ENCODE measurements at places on chromosomes 12 and 14.

DNA sequence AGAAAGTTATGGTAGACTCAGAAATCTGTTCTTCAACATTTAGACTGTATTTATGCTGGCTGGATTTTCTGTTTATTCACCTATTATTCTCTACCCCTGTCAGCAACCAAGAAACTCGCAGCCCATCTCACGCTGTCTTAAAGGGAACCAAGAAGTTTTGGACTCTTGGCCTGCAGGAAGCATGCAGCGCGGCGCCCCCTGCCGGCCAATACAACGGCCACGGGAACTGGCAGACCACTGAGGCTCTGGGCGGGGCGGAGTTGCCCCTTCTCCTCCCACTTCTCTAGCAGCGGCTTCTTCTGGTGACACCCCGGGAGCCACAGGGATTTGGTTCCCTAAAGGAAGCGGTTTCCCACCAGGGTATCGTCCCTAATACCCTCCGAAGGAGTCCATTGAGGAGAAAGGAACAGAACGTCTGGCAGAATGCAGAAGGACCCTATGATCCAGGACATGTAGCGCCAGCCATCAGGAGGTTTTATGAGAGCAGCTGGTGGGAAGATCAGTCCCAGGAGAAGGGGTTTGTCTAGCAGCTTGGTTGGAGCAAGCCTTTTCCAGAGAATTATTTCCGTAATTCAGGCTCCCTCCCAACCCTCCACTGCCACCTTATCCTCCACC is 21.0 kb upstream of the RNASE2 start:
- DNase-seq, result no peak

DNA sequence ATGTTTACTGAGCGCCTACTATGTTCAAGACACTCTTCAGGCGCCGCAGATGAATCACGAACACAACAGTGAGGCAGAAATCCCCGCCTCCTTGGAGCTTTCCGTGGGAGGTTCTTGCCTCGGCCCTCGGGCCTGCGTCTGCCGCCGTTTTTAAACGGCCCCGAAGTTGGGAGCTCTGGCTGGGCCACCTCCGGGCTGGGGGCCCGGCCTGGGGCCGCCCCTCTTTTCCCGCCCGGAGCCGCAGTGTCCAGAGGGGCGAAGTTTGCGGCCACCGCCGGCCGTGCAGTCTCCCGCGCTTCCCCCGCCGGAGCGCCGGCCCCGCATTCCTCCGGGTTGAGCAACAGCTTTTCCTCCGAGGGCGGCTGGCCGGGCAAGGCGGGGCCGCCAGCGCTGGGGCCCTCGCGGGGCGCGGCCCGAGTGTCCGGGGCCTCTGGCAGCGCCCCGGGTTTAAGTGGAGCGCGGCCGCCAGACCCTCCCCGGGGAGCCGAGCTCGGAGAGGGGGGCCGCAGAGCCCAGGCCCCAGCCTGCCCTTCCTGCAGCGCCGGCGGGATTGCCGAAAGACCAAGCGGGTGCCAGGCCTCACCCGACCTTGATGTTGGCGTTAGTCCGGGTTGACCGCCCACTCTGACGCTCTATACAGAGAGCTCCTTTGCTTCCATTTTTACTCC is 18.7 kb upstream of the CTDSP2 start:
- DNase-seq, result peak; percentile 99

- DNase-seq, result no peak
Observed at GRCh38 chr14:25004389-25004809, 45.5 kb downstream of the STXBP6 start.

DNA sequence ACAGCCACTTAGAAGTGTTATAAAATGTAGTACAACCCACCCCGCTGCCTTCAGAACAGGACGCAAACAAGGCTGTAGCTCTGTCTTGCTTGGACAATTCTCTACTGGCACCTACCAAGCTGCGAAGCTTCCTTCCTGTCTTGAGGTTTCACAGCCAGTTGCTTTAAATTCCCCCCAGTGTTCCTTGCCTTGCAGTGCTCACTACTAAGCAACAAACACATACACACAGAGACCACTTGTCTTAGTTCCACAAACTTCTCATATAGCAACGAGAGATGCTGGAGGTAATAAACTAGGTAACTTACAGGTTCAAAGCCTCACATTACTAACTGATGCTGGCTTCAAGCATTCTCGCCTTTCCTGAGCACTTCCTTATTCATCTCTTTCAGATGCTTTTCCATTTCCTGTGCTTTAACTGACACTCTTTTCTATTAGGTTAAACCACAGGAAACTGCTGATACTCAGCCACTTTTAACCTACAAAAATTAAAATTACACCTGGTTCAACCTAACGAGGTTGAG is 91.5 kb upstream of the PTGDR start:
- no peak for DNase-seq

- no peak for DNase-seq
Observed at GRCh38 chr12:90216815-90217214, 508.2 kb upstream of the ATP2B1 start.

DNA sequence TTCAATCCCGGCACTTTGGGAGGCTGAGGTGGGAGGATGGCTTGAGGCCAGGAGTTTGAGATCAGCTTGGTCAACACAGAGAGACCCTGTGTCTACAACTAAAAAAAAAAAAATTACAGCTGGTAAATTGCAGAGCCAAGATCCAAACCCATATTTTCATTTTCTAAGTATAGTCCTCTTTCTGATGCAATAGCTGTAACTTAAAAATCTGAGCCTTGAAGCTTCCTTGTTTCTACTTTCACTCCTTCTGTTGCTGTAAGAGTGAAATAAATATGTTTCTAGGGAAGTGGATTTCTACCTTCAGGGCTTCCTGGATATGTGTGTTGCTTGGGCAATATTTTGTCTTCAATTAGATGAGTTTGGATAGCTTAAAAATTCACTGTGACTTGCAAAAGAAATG is 42.0 kb upstream of the PRICKLE1 start:
- DNase-seq, result no peak

DNA sequence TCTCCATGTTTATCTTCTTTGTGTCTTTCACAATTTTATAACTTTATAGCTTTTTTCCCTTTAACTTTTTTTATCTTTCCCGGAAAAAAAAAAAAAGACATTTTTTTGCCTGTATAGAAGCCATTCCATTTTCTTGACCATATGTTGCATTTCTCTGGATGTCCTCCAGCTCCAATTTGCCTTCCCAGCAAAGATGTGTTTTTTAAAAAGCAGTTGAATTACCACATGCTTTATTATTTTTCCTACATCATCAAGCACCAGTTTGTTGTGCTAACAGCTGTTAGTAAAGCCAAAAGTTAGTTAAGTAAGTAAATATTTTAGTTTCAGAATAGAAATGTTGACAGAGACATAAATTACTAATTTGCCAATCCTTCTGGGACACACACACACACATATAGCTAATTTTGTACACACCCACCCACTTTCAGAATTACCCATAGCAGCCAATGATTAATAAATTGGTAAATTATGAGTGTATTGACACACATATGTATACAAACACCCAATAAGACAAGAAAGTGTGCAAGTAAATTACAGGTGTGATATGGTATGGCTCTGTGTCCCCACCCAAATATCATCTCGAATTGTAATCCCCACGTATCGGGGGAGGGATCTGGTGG is 118.3 kb downstream of the SLC38A6 start:
- DNase-seq, result no peak

DNA sequence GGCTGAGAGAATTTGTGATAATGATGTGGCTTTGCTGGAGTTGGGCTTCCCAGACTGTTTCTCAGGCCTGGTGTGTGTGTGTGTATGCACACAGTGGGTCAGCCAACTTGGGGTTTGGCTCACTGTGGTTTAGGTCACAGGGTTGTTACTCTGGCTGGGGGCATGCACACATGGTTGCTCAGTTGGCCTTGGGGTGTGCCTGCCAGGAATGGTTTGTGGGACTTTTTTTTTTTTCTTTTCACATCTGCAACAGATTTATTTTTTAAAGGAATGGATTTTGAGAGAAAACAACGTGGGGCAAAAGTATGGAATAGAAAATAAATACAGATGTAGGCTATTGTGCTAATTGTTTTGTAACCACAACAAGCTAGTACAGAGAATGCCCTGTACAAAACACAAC is 25.0 kb upstream of the GTF2A1 start:
- DNase-seq, result no peak

DNA sequence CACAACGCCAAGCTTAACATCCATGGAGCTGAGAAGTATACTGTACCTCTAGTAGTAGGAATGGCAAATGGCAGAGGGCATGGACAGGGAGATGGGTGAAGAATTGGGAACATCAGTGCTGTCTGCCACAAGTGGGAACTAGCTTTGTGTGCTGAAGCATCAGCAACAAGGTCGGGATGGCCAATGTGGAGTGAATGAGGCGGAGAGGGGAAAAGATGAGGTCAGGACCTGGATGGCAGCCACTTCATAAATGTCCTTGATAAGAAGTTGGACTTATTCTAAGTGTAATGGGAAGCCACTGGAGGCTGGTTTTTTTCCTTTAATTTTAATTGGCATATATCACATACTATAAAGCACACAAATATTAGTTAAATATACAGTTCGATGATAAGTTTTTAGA is 21.9 kb upstream of the CLMN start:
- DNase-seq, result no peak

DNA sequence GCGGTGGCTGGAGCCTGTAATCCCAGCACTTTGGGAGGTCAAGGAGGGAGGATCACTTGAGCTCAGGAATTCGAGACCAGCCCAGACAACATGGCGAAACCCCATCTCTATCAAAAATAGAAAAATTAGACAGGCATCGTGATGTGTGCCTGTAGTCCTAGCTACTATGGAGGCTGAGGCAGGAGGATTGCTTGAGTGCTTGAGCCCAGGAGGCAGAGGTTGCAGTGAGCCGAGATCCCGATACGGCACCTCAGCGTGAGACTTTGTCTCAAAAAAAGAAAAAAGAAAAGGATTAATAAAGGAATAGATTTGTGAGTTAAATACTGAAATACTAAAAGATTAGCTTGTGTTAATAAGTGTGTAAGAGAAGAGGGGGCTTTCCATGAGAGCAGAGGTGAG is 29.4 kb downstream of the RPGRIP1 start:
- no peak for DNase-seq

- no peak for DNase-seq
Observed at GRCh38 chr12:6312529-6313325, 2.2 kb downstream of the PLEKHG6 start.

DNA sequence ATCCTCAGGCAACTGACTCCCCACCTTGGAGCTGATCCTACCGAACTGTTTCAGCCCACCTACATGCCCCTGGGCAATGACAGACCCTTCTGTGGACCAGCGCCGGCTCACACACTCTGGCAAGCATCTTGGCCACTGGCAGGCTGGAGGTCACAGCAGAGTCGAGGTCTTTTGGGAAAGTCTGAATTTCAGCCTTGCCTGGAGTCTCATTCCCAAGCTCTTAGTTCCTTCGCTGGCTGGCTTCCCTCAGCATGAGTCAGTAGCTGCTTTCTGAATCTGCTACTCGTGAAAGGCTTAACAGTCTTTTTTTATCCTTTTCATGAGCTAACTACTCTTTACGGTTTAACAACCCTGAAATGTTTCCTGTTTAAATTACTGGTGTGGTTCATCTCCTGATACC is 44.5 kb downstream of the ASCL4 start:
- no peak for DNase-seq

DNA sequence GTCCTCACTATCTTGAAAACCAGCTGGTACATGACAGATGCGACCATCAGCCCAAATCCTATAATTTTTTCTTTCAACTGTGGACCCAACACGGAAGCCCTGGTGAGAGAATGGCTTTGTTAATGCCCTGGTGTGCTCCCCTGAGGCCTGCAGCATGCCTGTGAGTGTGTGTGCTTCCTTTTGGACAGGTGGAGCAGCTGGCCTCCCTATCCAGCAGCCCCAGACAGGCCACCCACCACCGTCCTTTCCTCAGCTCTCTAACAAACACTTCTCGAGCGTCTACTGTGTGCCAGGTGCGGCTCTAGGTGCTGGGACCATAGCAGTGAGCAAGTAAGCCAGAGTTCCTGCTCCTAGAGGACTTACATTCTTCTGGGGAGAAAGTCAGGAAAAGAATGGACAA is 78.9 kb upstream of the GZMB start:
- DNase-seq, result no peak

- no peak for DNase-seq
Observed at GRCh38 chr14:20632448-20632830, 9.1 kb downstream of the OR6S1 start.

DNA sequence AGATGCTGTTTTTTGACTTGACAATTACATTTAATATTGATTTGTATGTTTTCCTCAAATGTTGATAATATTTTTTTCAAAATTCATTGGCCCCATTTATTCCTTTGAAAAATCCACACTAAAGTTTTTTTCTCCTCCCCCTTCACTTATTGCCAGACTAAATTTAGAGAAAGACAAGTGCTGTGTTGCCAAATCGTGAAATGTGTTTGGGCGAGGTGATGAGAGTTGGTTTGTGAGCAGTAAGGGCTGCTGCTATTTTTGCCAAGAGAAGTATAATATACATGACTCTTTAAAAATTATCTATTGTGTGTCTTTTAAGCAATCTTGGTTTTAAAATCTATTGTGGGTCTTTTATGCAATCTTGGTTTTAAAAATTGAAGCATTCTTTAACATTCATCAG is 188.9 kb downstream of the PPFIA2 start:
- DNase-seq, result no peak

DNA sequence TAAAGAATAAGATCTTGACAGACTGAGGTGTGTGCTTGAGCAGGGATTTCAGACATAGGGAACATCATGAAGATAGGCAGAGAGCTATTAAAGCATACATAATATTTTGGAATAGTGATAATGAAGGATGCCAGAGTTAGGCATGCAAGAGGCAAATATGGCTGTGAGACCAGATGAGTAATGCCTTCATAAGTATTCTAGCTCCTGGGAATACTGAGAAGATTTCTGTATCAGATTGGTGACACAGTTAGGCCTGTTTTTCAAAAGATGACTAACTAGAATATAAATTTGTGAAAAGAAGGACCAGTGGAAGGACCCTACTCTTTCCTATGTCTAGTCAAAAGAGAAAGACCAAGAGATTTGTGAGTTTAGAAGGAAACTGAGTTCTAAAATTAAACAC is 108.8 kb downstream of the TXNDC16 start:
- DNase-seq, result no peak

DNA sequence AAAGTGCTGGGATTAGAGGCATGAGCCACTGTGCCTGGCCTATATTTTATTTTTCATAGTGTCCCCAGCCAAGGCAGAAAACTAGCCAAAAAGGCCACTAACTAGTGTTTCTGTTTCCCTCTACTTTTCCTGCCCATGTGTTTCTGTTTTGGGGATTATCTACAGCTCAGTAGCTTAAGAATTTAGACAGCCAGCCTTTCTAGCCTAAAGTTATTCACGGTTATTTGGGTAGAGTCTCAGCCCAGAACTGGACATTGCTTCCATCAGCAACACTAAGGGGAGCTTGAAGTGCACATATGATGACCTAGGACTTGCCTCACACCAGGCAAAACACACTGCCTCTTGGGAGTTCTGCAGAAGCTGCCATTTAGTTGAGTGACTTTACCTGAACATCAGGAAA is 17.9 kb downstream of the PROX2 start:
- DNase-seq, result no peak

- DNase-seq, result no peak
Observed at GRCh38 chr14:103684471-103684870, 30.8 kb downstream of the XRCC3 start.
